ENCODE measurements at places on chromosomes 3 and 15.

DNA sequence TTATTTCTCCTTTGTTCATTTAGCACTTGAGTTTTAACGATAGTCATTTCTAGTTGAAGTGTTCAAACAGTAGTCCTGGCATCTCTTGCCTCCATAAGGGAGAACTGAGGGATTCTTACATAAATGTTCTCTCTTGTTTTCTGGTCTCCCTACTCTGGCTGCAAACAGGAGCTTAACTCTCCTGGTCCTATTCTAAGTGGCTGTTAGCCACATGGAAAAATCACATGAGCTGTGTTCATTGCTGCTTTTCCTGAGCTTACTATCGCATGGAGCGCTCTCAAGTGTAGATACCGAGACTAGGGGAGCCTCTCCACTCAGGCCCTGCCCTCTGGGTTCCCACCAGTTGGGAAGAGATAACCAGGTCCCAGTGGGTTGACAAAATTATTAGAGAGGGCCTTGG is 403.1 kb upstream of the TPM1 start:
- no peak for DNase-seq

- DNase-seq, result no peak
Observed at GRCh38 chr3:148255981-148256969, 441.4 kb upstream of the AGTR1 start.

DNA sequence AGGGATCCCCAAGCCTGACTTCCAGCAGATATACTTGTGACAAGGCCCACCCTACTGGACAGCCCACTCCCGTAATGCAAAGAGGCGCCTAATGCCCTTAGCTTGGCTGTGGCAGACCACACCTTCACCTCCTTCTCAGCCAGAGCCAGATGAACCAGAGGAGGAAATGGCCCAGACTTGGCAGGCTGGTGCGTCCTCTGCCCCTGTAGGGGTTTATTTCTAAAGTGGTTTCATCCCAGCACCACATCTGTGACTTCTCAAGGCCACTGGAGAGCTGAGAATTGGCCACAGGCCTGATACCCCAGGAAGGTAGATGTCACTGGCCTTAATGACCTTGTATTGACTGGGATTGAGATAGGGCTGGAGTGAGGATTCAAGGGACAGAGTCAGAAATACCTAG is 29.5 kb downstream of the BOC start:
- DNase-seq, result no peak

DNA sequence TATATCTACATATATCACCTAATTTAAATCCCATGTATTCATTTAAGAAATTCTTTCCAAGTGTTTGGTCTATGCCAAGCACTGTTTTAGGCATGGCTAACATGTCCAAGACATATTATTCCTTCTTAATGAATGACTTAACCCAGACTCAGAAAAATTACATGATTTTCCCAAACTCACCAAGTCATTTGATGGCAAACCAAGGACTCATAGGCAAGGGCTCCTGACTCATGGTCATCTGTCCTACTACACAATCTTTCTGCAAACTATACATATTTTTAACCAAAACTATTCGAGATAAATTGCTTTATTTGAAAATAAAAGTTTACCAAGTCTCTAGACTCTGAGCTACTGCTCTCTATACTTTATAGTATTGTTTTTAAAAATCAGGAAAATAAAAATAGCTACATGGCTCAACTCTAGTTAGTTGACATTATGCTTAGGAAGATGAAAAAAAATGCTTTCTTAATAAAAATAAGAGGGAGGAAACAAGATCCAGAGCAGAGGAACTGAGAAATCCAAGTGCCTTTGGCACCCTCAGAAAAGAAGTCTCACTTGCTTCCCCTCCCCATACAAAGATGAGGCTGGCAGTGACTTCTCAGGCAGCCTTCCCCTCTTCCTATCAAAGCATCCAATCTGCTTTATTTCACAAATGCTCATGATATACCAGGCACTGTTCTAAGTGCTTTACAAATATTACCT is 182.2 kb downstream of the RSL24D1 start:
- DNase-seq, result no peak

- no peak for DNase-seq
Observed at GRCh38 chr3:72368331-72368975, 479.8 kb downstream of the SHQ1 start.

GRCh38 chr3:28240441-28240840 is 978 bp upstream of the CMC1 start:
- DNase-seq, result no peak

DNA sequence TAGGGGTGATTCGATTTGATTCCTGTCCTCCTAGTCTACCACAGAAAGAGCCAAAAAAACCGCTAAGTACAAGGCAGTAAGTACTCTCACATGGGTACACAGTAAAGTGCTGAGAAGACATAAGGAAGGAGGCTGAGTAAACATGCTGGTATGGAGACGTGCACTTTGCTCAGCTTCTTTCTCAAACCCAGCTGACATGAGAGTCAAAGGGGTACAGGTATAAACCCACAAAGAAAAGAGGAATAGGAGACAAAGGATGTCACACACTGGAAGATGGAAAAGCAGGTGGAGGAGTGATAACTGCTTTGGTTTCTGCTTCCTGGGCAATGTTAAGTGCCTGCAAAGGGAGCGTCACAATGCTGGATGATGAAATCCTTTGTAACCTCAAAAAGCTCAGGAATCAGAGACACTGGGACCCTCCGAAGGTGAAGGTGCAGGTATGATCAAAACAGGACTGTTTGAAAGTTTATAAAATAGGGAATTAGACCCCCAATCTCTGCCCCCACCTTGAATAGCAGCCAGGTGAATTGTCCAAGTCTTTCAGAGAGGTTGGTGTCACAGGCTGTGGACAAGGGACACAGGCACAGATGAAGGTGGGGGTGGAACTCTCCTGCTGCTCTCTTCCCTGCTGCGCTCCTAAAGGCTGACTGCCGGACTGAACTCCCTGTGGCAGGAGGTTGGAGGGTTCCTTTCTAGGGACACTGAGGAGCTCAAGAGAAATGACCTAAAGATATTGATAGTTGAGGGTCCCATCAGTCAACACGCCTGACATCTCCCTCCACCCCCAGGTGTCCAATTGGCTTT is 101.8 kb downstream of the RAB11A start:
- no peak for DNase-seq
